Dermis blood vessel endothelial cell (primary cell): ENCODE measurements at places on chromosomes 5 and 9. TPM values are rescaled to one million over a fixed set of nuclear protein-coding genes. Genes with fewer than 3 reads are reported as not detected.

The CCDC192 gene
- total RNA-seq, result not detected in 2 replicates

The TBC1D13 gene
- total RNA-seq, result 15.3 and 25.5 TPM in 2 replicates

The LCN15 gene
- 0.05 TPM in 1 of 2 replicates, not detected in the other for total RNA-seq

The ALG2 gene
- total RNA-seq, result 45.6 and 50.2 TPM in 2 replicates

The SELENOP gene
- 73.3 and 79.4 TPM in 2 replicates for total RNA-seq

The SLC45A2 gene
- total RNA-seq, result 0.09 TPM in 1 of 2 replicates, not detected in the other

The PLAC8L1 gene
- total RNA-seq, result not detected in 2 replicates

DNA sequence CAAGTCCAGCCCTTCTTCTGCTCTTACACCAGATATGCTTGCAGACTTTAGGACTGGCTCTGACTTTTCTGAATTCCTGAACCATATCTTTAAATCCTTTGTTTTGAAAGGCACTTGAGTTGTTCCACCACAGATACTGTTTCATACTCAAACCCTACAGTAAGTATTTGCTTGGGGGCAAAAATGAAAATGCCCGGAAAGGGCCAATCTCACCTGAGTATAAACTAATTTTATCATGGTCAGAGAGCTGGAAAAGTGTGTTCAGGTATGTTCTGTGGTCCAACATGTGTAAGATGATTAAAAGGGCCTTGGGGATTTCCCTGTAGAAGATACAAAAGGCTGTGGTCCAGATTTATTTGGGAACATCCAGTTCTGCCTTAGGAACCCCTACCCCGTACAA is 225.2 kb downstream of the MAN2A1 start:
- DNase-seq, result no peak

- DNase-seq, result peak; percentile 28
Observed at GRCh38 chr5:14870337-14871213, 1.0 kb downstream of the ANKH start.

DNA sequence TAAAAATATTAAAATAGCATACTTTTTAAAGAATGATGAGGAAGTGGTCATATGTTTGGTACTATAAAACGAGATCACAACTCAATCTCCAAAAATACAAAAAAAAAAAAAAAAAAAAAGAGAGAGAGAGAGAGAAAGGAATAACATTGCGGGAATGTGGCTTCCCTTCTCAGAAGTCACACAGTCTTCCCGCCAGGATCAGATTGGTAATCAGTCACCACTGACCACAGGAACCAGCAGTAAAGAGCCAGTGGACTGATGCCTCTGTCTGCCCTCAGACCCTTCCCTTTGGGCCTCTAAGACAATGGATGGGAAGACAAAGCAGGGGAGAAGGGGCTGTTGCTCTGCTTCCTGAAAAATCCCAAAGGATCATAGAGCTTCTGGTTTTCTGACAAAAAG is 104.9 kb downstream of the KLHL3 start:
- DNase-seq, result no peak

GRCh38 chr9:120778758-120779157 is 14.5 kb downstream of the FBXW2 start:
- DNase-seq, result no peak

- DNase-seq, result peak; percentile 49
Observed at GRCh38 chr5:131252824-131253171, 11.1 kb upstream of the CDC42SE2 start.
